ENCODE measurements at places on chromosomes 5 and 9.

- no peak for DNase-seq
These were observed 15.2 kb upstream of the SNCAIP start for GRCh38 chr5:122296871-122297270.

DNA sequence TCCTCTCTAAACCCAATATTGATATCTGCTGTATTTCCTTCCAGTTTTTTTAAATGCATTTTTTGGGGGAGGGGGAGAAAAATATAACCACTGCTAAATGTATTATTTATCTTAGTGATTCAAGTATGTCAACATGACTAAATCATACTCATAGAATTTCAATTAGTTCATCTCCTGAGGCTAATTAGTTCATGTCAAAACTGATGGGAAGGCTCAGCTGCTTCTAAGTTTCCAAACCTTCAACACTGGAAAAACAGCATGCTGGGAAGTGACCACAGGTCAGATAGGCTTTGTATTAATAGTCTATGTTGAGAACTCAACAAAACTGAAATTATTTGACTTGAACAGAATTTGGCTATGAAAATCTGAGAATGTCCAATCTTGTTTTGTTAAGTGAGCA lies 118.7 kb downstream of the TTLL11 start:
- no peak for DNase-seq

DNA sequence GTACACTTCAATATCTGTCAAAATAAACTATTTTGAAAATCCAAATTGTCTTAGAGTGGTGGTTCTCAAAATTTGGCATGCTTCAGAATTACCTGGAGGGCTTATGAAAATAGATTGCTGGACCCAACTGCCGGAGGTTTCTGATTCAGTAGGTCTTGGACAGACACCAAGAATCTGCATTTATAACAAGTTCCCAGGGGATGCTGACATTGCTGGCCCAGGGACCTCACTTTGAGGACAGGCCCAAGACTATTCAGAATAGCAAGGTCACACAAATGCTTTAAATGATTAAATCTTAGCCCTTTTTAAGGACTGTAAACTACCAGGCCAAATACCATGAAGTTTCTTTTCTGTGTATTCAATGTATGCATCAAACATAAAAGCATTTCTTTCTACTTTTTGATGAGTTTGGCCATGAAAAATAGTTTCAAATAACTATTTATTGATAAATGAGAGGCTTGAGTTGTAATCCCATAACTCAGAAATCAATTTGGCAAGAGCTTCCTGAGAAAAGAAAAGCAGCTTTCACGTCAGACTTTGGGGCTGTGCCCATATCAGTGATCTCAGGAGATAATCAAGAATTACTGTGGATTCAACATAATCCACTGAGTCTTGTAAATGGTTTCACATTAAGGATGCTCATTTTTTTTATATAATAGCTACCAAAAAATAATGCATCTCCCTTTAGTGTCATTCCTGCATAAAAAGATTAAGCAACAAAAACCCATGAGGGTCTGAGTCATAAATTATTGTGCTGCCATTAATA lies 191.4 kb downstream of the FRMD3 start:
- no peak for DNase-seq

DNA sequence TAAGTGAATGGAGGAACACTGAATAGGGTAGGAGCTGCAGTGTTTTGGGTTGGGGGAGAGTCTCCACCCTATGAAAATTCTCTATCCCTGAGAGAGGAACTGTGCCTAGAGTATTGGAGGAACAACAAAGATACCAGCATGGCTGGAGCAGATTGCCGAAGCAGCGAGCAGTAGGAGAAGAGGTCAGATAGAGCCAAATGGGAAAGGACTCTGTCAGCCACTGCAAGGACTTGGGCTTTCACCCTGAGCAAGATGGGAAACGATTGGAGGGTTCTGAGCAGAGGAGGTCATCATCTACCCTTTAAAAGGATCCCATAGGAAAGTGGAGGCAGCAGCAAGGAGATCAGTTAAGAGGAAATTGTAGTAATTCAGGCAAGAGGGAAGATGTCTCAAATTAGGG lies 4.4 kb upstream of the LYSMD3 start:
- no peak for DNase-seq

DNA sequence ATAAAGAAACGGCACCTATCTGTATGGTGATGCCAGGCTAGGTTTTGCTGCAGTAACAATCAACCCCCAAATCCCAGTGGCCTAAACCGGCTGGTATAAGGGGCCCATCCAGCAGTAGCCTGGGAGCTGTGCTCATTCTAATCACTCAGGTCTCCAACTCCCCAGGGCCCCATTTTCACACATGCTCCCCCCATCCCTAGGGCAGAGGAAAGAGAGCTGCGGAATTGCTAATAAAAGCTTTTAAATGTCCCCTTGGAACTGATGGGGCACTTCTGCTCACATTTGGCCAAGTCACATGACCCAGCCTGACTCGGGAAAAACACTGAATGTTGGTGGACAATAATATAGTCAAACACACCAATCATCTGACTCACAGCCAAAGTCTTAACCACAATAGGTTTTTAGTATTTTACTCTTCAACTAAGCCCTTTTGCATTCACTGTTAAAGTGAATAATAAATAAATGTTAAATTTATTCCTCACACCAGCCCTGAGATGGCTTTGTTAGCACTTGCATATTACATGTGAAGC lies 1.6 kb downstream of the FBLL1 start:
- DNase-seq: no peak

DNA sequence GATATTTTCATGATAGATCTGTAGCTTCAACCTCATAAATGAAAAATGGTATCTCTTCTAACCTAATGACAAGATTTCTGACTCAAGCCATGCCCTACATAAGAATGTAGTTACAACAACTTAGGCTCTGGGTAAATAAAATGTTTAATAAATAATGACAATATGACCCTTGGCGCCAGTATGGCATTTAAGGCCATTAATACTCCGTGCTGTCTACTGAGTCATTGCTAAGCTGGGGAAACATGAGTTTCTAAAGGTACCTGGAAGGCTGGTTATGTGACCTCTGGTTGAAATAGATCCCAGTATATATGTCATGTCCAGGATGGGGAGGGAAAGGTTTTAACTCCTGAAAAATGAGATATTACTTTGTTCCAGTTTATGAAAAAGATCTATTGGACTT lies 58.0 kb upstream of the CEMIP2 start:
- no peak for DNase-seq

GRCh38 chr9:29160763-29161353 lies 1587.6 kb upstream of the C9orf72 start:
- no peak for DNase-seq

GRCh38 chr9:136485049-136486045 lies 2.5 kb upstream of the SEC16A start:
- peak; percentile 77 for DNase-seq

GRCh38 chr5:16763211-16763610 lies 146.4 kb upstream of the RETREG1 start:
- DNase-seq: no peak

GRCh38 chr5:50352382-50352781 lies 88.7 kb downstream of the EMB start:
- no peak for DNase-seq

DNA sequence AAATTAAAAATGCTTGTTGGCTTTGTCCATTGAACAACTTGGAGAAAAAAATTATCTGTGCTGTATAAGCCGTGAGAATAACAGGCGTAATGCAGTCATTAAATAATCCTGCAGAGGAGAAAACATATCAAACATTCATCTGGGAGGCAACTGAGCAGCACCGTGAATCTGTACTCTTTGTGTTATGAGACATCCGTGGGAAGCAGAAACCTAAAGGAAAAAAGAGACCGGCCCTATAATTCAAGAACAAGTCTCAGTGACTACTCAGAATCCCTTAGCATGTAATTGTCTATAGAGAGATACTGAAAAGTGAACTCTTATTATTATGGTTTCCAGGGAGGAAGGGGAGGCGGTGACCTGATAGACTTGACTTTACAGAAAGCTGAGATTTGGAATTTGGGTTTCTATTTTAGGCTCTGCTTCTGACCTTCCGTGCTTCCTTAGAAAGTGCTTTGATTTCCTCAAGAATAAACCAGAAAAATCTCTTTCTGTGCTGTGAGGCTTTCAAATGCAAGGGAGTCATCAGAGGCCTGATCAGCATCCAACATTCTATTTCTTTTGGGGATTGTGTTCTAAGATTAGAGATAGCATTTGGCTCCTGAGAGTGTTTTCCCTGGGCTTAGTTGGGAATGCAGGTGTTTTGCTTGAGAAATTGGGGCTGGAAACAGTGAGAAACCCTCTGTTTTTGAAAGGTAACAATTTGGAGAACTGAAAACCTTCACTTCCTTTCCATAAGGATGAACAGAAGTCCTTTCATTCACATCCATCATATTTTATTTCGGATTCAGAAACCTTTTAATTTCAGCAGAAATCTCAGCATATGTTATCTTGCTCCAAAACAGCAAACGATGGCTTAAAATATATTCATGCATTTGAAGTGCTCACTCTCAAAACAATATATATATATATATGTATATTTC lies 296.7 kb downstream of the CSNK1G3 start:
- DNase-seq: no peak
